ENCODE measurements at places on chromosomes 6 and 20.

- no peak for DNase-seq
Measured at GRCh38 chr20:17189976-17190695, 36.7 kb upstream of the PCSK2 start.

DNA sequence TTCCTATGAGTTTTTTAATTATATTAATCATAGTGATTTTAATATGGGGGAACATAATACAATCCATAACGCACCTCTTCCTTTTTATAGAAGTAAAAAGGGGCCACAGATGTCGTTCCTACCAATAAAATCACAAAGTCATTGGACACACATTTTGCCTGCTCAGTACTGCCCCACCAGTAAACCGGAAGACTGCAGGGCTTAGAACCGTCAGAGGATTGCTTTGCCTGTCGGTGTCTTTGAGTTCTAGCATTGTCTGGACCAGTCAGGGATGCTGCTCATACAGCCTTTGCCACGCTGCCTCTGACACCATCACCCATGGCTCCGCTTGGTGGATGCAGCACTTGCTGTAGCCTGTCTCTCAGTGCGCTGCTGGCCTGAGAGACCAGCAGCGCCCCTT, 853.6 kb downstream of the C6orf118 start:
- no peak for DNase-seq

DNA sequence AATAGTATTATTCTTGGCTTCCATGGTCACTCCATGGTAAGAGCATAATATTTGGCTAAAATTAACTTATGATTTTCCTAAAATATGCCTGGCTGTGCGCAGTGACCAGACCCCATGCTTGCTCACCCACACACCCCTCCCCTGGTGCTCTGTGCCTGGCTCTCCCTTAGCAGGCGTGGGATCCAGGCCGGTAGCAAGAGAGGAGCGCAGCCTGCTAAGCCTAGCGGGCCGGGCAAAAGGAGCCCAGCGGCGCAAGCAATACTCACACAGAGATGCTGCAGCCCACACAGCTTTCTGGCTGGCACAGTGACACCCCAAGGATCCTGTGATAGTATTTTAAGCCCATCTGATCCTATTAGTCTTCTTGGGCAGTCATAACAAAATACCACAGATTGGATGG, 79.8 kb upstream of the EYS start:
- no peak for DNase-seq

- DNase-seq: no peak
Measured at GRCh38 chr6:125544819-125545218, 204.6 kb upstream of the HEY2 start.

GRCh38 chr20:2460752-2461424, 9.7 kb downstream of the SNRPB start:
- no peak for DNase-seq

DNA sequence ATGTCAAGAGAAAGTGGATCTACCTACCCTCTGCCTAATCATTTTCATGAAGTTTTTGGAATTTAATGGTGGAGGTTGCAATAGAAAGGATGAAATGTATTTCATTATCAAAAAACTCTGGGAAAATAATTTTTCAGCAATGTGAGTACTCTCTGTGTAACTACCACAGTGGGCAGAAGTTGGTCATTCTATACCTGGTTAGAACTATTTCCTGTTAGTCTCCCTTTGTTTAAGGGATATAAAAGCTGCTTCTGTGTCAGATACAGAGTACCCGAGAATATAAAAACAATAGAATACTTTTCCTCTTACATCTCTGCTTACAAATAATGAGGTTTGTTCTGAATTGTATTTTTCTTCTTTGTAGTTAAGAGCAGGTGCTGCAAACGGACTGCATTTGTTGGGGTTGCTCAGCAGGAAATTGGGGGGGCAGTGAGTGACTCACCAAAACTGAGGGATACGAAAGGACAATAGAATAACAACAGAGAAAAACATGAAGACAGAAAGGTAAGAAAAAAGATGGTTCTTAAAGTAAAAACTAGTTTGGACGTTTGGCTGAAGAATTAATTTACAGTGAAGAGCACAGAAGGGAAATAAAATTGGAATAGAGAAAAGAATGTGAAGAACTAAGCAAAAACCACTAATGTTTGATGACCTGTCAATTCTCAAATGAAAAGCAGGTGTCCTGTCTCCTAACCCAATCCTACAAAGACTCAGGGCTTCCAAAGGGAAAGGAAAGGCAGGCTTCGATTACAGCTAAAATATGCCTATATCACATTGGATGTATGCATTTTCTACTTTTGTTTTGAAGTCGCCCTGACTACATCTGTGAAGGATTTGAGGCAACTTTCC, 703.1 kb downstream of the RFPL4B start:
- DNase-seq: no peak

DNA sequence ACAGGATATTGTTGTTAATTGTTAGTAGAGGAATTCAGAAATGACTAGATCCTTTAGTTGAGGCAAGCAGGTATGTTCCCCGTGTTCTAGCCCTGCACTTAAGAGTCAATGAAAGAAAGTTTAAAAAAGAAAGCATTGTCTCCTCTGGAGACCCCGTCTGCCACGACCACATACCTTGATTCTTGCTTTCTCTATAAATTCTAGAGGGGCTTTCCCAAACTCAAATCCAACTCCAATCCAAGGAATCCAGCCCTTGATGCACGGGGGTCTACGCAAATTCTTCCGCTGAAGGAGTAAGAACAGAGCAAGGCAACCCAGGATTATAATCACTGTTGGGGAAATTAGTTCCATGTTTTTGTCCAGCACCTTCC, 401 bp downstream of the CYP39A1 start:
- no peak for DNase-seq
